ENCODE measurements at places on chromosomes 7 and 10.

DNA sequence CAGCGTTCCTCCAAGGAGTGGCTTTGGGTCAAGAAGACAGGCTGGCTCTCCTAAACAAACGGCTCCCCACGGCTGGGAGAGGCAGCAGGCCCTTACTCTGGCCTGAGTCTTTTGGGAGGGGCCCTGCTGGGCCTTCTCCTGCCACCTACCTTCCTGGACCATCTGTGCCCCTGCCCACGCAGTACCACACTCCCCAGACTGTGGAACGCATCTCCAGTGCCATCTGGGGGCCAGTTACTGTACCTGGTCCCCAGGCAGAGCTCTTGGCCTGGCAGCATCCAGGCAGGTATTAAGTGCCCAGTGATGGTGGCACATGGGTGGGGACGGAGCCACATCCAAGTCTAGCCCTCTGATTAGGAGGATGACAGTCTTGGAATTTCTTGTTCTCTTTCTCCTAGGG is 14.4 kb downstream of the ALKBH4 start:
- DNase-seq = peak; percentile 23

- no peak for DNase-seq
Observed at GRCh38 chr7:10083766-10084165, 889.9 kb upstream of the PHF14 start.

DNA sequence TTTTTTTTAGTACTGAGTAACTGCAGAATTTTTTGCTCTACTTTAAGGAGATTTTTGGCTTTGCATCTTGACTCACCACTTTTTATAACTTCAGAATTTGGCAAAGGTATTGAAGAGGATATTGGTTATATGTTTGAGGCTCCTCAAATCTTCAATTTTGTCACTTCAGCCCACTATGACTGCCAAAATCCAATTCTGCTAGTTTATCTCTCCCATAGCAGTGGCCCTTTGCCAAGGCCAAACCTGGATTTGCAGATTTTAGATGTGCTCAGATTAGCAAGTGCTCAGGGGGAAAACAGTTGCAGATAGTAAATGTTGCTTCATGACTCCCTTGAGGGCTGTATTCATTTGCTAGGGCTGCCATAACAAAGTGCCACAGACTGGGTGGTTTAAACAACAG is 427.5 kb downstream of the ADRA2A start:
- DNase-seq = no peak

GRCh38 chr10:119997429-119997828 is 104.9 kb downstream of the SEC23IP start:
- DNase-seq = no peak

- DNase-seq = peak; percentile 94
Observed at GRCh38 chr7:29281782-29282541, 87.4 kb downstream of the CHN2 start.

DNA sequence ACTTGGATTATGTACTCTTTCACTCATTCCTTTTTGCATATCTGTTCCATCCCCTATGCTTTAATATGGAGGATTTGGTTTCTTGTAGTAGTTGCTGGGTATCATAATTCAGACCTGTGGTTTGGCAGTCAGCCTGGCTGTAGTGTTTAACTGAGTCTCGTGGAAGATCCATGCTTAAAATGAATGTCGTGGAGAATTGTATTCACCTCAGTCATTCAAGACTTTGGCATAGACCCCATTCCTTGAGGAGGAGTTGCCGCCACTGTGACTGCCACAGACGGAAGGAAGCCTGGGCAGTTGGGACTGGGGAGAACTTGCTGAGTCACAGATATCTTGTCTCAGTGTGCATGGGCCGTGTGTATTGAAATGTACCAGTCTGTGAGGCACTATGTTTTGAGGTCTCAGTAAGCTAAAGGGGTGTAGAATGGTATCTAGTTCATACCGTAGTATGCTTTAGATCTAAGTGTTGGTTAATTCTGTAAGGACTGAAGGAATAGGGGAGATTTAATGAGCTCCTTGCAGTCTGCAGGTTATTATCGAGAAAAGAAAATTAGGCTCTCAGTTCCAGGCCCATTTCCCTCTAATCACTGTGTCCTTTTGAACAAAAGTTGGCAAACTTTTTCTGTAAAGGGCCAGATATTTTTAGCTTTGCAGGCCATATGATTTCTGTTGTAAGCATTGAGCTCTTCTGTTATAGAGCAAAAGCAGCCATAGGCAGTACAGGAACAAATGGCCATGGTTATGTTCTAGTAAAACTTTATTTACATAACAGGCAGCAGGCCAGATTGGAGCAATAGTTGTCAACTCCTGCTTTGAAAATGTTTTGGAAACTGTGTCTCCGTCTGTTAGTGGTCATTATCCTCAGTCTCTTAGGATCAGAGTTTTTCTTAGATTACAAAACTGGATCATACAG is 76.8 kb downstream of the TPST1 start:
- peak; percentile 71 for DNase-seq

- no peak for DNase-seq
Observed at GRCh38 chr10:89119651-89120050, 87.5 kb downstream of the CH25H start.

DNA sequence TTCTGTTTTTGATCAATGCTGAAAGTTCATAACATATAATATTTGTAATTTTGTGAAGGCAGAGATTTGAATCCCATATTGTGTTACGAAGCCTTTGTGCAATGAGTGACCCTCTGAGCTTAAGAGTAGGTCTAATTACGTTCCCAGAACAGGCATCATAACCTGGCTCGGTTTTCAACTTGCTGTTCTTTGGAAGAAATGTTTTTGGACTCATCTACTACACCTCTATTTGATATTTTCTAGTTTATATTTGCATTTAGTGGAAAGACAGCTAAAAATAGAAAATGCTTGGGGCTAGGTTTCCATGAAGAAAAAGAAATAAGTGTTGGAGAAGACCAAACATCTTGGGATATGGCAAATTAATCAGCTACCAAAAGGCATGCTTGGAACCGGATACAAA is 234.8 kb downstream of the AGMO start:
- DNase-seq = no peak

DNA sequence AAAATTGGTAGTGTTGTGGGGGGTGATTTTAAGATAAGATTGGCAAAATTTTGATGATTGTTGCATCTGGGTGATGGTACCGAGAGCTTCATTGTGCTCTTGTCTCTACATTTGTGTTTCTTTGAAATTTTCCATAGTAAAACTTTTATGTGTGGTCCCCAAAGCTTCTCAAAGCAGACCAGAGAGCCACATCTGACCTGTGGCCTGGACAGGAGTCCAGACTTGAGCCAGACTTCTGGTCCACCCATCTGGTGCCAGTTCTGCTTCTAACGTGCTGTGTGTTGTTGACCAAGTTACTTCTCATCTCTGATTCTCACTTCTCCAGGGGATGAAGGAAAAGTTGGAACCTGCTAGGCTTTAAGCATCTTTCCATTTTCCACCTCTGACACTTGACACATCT is 120.1 kb downstream of the C10orf105 start:
- DNase-seq = no peak

DNA sequence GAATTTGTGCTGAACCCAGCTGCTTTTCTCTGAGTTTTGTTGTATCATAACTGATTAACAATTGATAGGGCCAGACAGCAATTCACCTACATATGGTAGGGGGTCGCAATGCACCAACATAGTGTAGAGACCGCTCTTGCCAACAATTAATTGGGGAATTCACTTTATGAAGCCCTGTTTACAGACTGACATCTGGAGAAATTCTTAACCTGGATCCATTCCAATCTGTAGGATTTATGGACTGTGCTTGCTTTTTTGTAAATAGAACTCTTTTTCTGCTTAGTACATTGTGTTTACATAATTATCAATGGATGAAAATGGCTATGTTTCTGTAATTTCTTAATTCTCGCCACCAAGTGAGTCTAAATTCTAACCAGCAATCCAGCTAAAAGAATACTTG is 311.7 kb upstream of the BMPER start:
- no peak for DNase-seq

GRCh38 chr10:123703195-123703790 is 37.1 kb downstream of the GPR26 start:
- DNase-seq = no peak

DNA sequence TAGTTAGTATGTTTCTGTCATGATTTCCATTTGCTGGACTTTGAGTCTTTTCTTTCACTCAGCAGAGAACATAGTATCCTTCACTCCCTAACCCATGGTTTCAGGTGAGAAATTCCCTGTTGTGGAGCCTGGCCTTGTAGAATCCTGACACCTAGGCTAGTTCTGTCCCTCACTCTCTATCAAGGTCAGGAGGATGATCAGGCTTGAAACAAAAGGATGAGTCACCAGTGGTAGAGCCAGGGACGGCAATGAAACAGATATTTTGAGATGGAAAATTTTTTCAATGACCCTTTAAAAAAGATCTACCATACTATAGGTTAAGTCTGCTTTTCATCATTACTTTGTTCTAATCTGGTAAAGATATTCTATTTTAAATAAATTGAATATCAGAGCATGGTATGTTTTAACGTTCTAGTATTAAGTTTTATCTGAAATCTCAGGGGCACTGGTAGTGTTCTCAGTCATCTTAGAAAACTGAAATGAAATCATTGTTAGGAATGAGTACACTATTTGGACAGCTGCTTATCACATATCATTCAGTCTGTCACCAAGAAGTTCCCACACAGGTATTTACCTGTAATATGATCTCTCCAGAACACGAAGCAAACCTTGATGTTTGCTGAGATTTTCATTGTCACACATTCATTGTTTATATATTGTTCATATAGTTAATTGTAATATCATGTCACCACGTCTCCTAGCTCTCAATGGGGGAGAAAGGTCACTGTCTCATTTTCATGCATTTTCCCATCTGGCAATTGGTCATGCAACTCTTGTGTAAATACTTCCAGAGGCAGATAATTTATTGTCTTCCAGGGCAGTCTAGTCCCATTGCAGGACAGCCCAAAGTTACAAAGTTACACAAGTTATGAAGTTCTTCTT is 299.9 kb upstream of the LRRTM3 start:
- DNase-seq = no peak

GRCh38 chr10:77959384-77959783 is 32.8 kb upstream of the DLG5 start:
- DNase-seq = peak; percentile 36

- no peak for DNase-seq
Observed at GRCh38 chr7:130878785-130879184, 144.8 kb upstream of the KLF14 start.

DNA sequence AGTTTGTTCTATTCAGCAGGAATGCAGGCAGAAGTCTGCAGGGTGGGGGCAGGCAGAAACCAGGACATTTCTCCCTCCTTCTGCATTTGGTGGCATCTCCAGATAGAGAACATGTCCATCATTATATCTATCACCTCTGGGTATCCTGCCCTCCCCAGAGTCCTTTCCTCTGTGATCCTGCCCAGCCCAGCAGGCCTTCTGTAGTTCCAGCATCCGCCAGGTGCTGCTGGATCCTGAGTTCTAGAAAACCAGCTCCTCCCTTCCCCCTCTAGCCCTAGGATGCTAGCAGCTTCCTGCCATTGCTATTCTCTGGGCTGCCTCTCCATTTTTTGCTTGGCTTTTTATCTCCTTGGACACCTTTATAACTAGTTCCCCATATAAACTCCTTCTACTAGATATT is 180.3 kb downstream of the KCNMA1 start:
- no peak for DNase-seq

DNA sequence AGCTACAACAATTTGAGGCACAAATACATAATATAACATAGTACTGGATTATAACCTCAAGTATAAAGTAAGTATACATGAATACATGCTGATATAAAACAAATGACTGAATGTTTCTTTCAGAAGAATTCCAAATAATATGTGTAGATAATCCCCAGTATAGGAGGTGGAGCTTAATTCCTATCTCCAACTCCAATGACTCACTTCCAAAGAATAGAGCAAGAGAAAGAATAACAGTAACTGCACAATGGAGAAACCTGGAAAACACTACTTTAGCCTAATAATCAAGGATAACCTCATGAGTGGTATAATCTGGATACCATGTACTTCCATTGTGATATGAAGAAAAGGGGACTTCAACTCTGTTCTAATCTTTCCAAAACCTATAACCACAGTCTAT is 13.7 kb upstream of the SEMA3C start:
- no peak for DNase-seq

DNA sequence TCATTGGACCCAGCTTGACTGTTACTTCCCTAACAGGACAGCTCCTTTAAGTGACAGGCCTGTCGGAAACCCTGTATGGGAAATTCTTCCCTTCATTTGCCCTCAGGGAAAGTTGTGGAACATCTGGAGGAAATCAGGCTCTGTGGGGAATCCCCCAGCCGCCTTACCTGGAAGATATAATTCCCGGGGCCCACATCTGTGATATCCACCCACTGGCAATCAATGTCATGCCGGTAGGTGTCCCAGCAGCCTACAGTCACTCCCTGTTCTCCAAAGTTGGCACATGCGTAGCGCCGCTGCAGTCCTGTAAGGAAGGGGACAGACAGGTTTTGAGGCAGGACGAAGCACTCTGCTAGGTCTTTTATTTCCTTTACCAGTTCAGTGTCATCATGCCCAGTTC is 16.6 kb downstream of the LOXL4 start:
- peak; percentile 50 for DNase-seq

- DNase-seq = peak; percentile 79
Observed at GRCh38 chr7:134513169-134513752, 14.1 kb upstream of the AKR1B10 start.

GRCh38 chr7:35512716-35513115 is 182.2 kb downstream of the HERPUD2 start:
- DNase-seq = no peak

DNA sequence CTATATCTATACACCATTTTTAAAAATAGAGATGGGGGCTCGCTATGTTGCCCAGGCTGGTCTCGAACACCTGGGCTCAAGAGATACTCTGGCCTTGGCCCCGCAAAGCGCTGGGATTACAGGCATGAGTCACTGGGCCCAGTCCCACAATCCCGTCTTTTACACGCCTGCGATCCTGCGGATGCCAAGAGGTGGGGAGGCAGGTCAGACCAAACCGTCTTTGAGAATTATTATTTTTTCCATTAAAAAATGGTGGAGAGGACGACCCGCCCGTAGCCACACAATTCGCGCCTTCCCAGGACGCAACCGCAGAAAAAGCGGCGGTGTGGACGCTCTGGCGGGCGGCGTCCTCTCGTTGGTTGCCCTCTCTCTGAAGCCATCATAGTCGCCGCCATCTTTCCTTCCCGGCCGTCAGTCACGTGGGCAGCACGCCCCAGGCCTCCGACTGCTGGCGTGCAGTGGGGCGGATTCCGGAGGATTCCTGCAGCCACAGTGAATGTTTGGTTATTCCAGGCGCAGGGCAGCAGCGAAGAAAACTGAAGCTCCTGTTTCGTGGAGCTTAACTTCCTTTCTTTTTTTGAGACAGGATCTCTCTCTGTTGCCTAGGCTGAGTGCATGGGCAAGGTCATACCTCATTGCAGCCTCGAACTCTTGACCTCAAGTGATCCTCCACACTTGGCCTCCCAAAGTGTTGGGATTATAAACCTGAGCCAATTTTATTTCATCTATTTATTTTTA is 9.9 kb upstream of the EPHB4 start:
- peak; percentile 92 for DNase-seq

DNA sequence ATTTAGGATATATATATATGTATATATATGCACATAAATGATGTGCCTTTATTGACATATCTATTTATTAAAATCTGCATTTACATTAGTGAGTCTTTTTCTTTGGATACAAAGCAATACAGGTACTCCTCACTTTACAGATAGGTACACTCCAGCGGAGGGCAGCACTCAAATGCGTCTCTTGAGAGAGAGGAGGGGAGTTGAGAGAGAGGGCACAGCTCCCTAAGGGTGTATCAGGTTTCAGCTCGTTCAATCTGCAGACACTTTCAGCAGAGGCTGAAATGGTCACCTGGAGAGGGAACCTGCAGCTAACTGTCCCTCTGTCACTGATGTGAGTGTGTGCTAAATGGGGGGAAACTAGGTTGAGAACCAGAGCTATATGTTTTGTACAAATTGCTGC is 21.5 kb downstream of the C10orf53 start:
- no peak for DNase-seq
